Kidney (tissue), 22 donors: ENCODE measurements at places on chromosomes 2 and 18. TPM values are rescaled to one million over a fixed set of nuclear protein-coding genes. Genes with fewer than 3 reads are reported as not detected.

DNA sequence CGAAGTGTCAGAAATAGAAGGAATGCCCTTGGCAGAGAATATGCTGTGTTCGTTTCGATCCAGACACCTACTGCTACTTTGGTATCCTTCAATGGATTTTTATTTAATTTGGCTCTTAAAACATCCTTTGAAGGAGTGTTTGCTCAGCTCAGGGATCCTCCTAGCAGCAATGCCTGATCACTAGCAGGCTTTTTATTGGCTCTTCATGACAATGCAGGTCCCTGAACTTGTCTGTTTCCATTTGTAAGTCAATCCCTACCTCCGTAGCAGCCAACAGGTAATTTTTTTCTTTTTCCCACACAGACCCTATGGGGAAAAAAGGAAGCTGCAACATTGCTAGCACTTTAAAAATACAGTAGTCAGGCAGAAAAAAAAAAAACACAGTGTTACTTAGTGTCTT is 366.2 kb upstream of the LRRTM1 start:
- no peak for DNase-seq

DNA sequence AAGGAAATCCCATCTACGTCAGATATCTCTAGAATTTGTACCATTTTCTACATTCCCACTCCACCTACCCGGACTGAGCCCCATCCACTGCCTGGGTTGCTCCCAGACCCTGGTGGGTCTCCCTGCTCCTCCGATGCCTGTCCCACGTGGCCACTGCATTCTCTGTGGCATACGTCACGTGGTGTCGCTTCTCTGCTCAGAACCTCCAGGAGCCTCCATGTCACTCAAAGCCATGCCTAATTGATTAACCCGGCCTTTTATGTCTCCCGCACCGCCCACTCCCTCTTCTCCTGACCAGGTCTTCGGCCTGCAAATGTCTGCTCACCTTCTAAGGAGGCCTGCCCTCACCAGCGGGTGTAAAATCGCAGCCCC is 176.6 kb downstream of the HDAC4 start:
- no peak for DNase-seq

- DNase-seq, result no peak
Measured at GRCh38 chr2:176284461-176285049, 15.3 kb downstream of the MTX2 start.

- peak; percentile 20 for DNase-seq
Measured at GRCh38 chr2:30359644-30360167, 87.3 kb upstream of the LCLAT1 start.

DNA sequence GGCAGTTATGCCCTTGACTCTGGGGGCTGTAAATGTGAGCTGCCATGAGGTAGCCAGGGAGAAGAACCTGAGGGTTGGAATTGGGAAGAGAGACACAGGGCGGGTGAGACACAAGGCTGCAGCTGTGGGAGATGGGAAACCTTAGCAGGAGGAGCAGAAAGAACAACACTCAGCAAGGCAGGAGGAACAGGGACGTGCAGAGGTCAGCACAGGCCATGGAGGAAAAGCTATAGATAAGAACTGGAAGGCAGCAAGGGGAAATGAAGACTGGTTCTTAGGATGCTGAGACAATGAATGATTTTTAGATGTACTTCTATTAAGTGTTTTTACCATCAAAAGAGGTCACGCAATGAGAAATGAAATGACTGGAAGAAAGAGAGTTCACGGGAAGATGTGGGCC is 80.2 kb downstream of the USP40 start:
- DNase-seq, result no peak

GRCh38 chr2:33015421-33016142 is 68.8 kb downstream of the LTBP1 start:
- DNase-seq, result no peak

DNA sequence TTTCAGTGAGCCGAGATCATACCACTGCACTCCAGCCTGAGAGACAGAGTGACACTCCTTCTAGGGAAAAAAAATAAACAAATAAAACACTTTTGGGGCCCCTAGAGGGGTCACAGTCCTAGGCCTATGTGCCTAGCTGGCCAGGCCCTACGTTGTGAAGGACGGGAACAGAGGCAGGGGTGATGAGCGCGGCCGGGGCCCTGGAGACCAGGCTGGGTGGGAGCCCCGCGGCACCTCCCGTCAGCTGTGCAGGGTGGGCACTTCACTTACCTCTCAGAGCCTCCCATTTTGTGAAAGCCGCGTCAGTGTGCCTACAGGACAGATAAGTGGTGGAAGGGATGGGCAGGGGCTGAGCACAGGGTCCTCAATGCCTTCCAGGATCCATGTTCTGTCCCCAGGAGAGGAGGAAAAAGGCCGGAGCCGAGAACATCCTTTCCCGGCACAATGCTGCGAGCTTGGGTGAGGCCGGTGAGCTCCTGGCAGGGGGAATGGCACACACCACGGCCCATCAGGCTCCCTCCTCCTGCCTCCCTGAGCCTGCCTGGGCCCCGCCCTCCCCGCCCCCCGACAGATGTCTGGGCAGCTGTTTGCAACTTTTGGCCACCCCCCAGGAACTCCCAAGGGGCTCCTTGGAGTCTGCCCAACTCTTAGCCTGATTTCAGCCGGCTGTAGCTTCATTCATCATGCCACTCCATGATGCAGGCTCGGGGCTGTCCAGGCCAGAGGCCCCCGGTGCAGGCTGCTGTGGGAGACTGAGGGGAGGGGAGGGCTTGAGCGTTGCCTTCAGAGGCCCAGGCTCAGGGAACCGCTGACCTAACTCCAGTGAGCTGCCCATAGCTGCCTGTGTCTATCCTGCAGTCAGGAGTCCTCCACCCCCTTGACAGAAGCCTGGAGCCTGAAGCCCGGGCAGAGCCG is 196.5 kb downstream of the TFCP2L1 start:
- DNase-seq, result peak; percentile 84

DNA sequence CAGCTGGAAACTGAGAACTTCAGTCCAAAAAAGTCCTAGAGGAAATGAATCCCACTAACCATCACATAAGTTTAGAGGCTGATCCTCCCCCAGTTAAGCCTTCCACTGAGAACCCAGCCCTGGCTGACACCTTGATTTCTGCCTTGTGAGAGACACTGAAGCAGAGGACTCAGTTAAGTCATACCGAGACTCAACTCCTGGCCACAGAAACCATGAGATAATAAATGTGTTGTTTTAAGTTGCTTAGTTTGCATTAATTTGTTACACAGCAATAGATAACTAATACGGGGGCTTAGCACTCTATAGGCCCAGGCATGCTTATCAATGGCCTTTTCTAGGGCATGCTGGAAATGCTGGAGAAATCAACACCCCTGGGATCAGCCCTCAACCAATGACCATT is 3.4 kb upstream of the ADD2 start:
- no peak for DNase-seq

GRCh38 chr18:74444104-74444503 is 13.0 kb downstream of the DIPK1C start:
- no peak for DNase-seq

DNA sequence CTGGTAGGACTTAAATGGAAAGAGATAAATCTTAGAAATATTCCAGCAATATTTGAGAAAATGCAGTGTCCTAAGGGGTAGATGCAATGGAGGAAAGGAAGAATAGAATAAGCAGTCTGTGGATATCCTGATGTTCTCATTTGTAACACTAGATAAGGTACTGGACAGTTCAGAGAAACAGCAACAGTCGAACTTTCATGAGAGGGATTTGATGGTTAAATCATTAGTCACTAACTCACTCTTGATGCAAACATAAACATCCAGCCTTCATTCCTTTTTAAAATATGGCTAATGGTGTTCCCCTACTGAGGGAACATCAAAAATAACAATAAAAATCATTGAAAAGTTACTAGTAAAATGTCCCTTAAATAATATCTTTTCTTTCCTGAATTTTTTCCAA is 211.4 kb upstream of the SLC39A10 start:
- no peak for DNase-seq

- no peak for DNase-seq
Measured at GRCh38 chr2:76391678-76392077, 681.0 kb upstream of the GCFC2 start.

DNA sequence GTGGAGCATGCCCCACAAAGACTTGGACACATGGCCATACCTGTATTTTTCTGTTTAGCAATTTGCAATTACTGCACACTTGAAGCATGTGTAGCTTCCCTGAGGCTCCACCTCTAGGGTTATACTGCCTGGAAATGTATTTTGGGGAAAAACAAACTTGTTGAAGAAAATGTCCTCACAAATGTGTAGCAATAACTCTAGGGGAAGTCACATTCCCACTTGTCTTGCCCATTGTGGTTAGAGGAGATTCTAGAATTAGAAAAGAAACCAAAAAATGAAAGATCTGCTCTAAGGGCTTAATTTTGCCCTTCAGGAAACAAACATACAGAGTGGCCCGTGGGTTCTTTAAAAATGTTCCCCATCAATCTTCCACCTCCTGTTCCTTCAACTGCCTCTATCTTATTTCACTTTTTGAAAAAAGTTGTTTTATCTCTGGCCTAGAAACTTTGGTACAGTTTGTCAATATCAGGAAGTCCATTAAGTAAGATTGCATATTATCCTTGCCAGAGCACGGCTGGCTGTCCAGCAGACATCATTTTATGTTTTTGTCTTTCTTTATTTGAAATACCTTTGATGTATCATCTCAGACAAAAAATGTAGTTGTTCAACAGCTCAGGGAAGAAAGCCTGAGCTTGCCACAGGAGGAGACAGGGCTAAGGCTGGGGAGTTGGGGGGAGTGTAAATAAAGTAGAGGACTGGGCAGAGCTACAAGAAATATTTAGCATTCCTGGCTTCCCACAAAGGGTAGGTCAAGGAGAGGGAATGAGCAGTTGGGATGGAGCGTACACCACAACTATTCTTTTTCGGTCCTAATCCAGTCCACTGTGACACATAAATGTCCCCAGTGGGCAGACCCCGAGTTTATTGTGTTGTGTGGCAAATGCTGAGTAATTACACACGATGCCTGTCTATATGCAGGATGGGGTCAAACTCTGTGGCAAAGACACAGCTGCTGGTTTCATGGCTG is 96.8 kb upstream of the CDC42EP3 start:
- DNase-seq, result peak; percentile 40

GRCh38 chr2:3595985-3596384 is 1.1 kb downstream of the COLEC11 start:
- no peak for DNase-seq

DNA sequence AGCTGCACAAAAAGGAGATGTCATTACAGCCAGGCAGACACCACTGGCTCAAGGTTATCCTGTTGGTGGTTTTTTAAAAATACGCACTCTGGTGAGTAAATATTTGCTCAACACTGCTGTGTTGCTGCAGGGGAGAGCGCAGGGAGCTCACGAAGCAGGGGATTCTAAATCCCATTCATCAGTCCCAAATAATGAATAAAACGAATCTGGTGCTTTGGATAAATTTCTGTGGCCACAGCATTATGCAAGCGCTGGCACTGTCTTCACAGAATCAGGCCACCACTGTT is 256.2 kb downstream of the HDAC4 start:
- DNase-seq, result no peak

DNA sequence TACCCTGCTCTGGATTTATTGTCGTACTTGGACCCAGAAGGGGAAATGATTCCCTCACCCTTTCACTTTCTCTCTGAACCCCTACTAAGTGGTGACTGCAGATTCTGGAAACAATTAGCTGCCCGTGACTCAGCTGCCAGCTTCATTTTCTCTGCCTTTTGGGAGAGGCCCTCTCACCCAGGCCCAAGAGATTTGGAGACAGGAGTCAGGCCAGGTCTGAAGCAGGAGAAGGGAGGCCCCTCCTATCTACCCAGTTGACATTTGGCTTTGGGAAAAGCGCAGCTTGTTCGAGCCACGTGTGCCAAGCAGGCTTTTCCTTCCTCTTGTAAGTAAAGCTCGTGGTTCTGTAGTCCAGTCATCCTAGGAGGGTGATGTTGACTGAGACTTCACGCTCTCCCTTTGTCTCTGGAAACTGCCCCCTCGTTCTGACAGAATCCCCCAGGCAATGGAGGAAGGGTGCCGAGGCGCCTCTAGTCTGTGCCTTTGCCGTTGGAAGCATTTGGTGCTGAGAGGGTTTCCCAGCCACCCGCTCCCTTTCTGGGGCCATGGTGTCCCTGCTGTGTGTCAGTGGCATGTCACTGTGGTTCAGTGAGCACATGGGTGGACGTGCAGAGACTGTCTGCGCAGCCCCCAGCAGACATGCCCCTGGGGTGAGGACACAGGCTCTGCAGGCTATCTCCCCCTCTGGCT is 8.6 kb downstream of the OXER1 start:
- DNase-seq, result no peak

GRCh38 chr2:147989809-147990403 is 30.6 kb downstream of the ORC4 start:
- peak; percentile 77 for DNase-seq

GRCh38 chr2:128403814-128404708 is 85.4 kb upstream of the HS6ST1 start:
- DNase-seq, result no peak

DNA sequence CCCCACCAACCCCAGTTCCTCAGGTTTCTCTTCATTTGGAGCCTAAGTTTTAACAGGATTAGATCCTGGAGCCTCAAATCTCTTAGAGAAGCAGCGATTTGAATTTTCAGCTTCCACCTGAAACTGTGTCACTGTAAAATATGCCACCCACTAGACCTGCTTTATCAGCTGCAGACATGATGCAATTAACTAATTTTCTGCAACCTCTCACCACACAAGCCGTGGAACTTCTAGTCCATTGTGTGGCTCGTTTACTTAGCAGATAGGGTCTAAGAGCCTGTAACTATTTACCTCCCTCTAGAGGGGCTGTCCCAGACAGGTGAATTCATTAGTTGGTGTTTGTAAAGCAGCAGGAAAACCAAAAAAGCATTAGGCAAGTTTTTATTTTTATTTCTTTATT is 31.6 kb upstream of the FZD5 start:
- DNase-seq, result no peak

DNA sequence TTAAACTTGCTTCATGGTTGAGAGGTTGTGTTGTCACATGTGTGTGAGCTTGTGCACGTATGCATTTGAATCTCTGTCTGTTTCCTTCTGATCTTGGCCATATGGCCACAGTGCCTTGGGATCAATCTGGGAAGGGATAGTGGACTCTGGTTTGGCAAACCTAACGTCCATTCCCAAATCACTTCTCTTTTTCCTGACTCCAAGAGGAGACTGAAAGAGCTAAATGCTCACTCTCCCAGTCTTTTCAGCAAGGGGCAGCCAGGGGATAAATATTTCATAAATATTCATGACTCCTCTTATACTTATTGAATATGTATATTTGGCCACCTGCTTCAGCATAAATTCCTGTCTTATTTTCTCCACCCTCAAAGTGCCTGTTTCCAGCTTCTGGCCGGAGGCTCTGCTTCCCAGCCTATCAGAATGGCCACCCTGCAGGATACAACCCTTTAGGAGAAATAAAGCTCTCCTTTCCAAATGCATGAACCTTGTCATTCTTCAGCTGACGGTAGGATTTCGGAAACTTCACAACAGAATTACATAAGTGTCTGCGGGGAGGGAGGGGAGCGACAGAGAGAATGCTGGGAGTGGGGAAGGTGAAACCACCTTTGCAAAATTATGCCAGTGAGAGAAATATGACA is 112.2 kb upstream of the COPS8 start:
- no peak for DNase-seq

The ALLC gene
- polyA plus RNA-seq, result 1.3 TPM

The ABCG8 gene
- 0.09 TPM for polyA plus RNA-seq

The TMEM37 gene
- 221 TPM for polyA plus RNA-seq

The SANBR gene
- polyA plus RNA-seq, result 1.6 TPM

The NOSTRIN gene
- polyA plus RNA-seq, result 41.8 TPM

The SERPINB8 gene
- polyA plus RNA-seq, result 1.9 TPM

The POTEC gene
- polyA plus RNA-seq, result not detected

The TNFRSF11A gene
- 0.39 TPM for polyA plus RNA-seq

The FZD7 gene
- 5.6 TPM for polyA plus RNA-seq

The POLE4 gene
- polyA plus RNA-seq, result 122 TPM

The ALPI gene
- polyA plus RNA-seq, result 0.49 TPM

The DYNAP gene
- polyA plus RNA-seq, result not detected

The GALNT5 gene
- 0.06 TPM for polyA plus RNA-seq

The C2orf78 gene
- polyA plus RNA-seq, result not detected
